ENCODE measurements at places on chromosomes 11 and 22. TPM values are rescaled to one million over a fixed set of nuclear protein-coding genes. Genes with fewer than 3 reads are reported as not detected.
A peak's percentile ranks its signal among the peaks of the same experiment; 100 is the strongest.

AMBRA1 gene
- 17.8 TPM for total RNA-seq

DNA sequence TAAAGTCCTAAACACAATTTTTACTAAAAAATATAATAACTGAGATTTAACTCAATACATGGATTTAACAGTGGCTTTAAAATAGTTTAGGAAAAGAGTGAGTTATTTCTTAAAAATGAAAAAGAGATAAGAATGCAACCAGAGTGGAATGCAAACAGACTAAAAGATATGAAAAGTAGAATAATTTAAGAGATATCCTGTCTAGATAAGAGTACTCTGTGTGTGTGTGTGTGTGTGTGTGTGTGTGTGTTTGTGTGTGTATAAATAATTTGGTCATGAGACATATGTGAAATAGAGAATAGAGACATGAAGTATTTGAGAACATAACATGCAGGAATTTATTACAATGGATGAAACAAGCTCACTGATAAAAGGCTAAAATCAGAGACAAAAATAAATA is 986.9 kb upstream of the CHORDC1 start:
- peak; percentile 4 for DNase-seq

FOLR1 gene
- total RNA-seq = not detected

TNNI2 gene
- 8.6 TPM for total RNA-seq

PPP2R5B gene
- total RNA-seq = 15.0 TPM

- DNase-seq = no peak
Measured at GRCh38 chr22:28582806-28583205, 96.8 kb downstream of the TTC28 start.

RFPL3 gene
- not detected for total RNA-seq

PRG3 gene
- total RNA-seq = not detected

PHOX2A gene
- not detected for total RNA-seq

GRCh38 chr11:69295079-69295994 is 1.4 kb downstream of the MYEOV start:
- DNase-seq = no peak

CHST1 gene
- not detected for total RNA-seq

- DNase-seq = no peak
Measured at GRCh38 chr11:47981667-47982404, 1.5 kb downstream of the PTPRJ start.

DNA sequence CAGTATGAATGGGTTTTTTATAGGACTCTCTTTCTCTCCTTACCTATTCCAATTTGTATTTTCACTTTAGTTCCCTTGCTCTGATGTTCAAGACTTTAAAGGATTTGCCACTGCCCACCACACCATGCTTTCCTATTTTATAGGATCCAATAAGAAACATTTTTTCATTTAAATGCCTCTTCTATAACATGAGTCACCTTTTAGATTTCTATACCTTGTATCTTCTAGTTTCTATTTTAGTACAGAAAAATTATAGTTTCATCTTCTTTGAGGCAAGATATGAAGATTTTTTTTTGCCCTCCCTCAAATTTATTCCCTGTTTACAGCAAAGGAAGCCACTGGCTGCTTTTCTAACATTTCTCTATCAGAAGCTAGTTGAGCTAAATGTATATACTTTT is 76.8 kb downstream of the ARFGAP2 start:
- DNase-seq = no peak

GRCh38 chr22:45450921-45451651 is 37.6 kb downstream of the RIBC2 start:
- no peak for DNase-seq

ART5 gene
- not detected for total RNA-seq

DNA sequence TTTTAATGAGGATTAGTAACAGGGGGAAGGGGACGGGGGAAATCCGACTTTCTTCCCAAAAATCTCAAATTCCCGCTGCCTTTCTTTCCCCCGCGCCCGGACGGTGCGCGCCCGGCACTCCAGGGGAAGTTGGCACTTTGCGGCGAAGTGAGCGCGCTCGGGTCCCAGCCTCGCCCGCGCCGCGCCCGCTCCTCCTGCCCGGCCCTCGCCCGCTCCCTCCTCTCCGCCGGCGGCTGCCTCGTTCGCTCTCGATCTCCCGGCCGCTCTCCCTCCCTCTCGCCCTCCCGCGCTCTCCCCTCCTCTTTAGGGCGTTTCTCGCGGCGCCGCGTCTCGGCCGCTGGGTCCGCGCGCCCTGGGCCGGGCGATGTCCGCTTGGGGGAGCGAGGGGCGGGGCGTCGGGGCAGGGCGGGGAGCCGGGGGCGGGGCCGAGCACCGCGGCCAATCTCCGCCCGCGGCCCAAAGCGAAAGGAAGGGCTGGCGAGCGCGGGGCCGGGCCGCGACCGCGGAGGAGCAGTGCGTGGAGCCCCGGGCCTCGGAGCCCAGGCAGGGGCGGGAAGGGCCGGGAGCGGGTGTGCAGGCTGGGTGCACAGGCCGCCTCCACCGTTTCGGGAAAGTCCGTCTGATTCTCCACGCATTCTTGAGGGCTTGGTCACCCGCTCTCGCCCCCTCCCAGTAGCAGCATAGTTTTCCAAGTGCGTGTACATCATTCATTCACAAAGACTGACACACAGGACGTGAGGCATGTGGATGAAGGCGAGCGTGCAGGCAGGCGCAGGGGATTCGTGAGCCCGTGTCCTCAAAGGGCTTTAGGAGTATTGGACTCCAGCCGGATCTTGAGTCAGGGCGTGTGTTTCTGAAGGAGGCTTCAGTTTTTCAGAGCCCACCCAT is 65.1 kb downstream of the ETS1 start:
- DNase-seq = peak; percentile 98

GRCh38 chr22:22386602-22387385 is 121.7 kb downstream of the ZNF280B start:
- DNase-seq = no peak

- no peak for DNase-seq
Measured at GRCh38 chr11:23113887-23114216, 253.6 kb upstream of the CCDC179 start.
